ENCODE measurements at places on chromosomes 12 and 14.

DNA sequence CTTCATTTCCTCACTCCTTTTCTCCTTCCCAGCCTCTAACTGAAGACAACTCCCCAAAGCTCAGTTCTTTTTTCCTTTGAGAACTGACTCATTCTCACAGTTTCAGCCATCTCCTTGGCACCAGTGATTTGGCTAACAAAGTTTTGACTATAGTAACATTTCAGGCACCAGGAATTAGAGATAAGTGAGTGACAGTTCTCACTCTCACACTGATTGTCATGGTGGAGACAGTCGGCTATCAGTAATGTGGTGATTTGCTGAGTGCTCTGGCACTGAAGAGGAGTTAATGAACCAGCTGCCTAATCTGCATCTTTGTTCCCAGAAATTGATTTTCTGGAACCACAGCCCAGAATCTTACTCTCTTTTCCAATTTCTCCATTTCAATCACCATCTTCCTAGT lies 29.5 kb downstream of the HELB start:
- no peak for DNase-seq

DNA sequence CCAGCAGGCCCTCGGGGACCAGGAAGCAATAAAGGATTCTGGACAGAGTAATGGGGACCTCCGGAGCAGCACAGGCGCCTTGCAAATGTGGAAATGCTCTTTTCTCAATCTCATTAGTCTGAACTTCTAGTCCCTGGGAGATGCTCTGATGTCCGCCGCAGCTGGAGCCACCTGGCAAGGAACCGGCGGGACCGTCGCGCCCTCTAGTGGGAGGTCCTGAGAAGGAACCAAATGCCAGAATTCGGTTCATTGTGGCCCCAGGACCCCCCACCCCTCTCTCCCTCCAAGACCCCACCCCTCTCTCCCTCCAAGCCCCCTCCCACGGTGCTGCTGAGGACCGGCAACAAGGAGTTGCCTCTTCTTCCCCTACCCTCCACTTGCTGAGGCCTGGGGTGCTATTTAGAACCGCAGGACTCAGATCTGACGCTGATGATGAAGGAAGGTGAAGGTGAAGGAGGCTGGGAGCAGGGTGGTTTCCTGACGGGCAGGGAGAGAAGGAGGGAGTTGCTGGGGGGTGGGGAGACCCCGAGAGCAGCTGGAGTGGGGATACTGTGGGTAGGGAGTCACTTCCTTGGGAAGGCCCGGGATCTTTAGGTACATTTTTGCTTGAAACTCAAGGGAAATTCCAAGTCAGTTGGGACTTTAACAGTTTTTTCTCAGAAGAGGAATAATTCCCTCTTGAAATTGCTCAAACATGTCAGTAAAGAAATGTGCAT lies 42.5 kb downstream of the SMIM41 start:
- peak; percentile 53 for DNase-seq

- DNase-seq = no peak
These were observed 85.5 kb downstream of the USP15 start for GRCh38 chr12:62345667-62346066.

GRCh38 chr12:117139025-117139717 lies 40.0 kb upstream of the TESC start:
- no peak for DNase-seq

DNA sequence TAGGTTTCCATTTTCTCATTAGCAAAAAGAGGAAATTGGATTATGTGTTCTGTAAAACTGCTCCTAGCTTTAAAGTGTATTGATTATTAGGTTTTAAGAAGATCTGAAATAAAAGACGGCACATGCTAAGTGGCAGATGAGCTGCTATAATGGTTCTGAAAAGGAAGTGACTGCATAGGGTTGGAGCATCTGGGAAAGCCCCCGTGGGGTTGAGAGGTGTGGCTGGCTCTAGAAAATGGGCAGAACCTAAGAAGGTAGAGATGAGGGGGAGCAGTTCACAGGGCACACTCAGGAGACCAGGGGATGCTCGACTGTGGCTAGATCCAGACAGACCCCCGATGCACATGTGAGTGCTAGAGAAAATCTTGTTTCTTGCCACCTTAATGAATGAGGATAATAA lies 1.9 kb downstream of the IFNG-AS1 start:
- DNase-seq = no peak

- DNase-seq = no peak
These were observed 717 bp downstream of the ORAI1 start for GRCh38 chr12:121626853-121627640.
